ENCODE measurements at places on chromosomes 6 and 20.
A peak's percentile ranks its signal among the peaks of the same experiment; 100 is the strongest.

DNA sequence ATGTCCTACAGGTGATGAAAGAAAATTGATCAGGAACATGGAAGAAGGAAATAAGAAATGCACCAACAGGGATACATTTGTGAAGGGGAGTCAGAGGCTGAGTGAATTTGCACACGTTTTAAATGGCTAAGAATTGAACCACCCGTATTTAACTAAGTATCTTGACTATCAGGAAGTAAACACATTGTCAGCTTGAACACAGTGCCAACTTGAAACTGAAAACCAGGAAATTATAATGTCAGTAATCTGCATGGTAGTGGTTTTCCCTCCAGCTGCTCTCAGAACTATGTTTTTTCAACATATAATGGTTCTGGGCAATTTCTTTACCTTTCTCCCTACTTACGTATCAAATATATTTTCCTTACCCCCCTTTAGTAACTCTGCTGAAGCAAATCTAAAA, 366.5 kb upstream of the POU3F2 start:
- DNase-seq, result no peak

DNA sequence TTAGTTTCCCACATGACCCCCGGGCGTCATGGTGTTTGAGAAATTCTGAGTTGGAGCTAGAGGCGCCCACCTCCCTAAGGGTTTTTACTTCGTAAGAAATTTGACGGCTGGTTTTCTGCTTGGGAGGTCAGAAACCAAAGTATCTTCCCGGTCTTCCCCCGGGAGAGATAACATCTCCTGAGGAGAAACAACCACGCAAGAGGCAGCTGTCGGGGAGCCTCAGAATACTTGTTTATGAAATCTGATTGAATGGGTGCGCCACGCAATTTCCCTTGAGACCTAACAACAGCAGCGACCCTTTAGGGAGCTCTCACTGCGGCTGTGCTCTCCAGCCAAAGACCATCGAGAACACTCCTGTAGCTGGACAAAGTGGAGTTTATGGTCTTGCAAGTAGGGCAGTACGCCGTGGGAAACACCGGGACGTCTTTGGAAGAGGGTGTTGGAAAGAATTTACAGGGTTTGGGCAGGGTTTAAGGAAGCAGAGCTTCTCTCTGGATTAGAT, 608 bp upstream of the EIF2S2 start:
- peak; percentile 35 for DNase-seq

GRCh38 chr20:60648556-60648955, 603.5 kb upstream of the CDH4 start:
- DNase-seq, result no peak

- DNase-seq, result no peak
Observed at GRCh38 chr6:84943905-84944304, 179.5 kb upstream of the TBX18 start.

DNA sequence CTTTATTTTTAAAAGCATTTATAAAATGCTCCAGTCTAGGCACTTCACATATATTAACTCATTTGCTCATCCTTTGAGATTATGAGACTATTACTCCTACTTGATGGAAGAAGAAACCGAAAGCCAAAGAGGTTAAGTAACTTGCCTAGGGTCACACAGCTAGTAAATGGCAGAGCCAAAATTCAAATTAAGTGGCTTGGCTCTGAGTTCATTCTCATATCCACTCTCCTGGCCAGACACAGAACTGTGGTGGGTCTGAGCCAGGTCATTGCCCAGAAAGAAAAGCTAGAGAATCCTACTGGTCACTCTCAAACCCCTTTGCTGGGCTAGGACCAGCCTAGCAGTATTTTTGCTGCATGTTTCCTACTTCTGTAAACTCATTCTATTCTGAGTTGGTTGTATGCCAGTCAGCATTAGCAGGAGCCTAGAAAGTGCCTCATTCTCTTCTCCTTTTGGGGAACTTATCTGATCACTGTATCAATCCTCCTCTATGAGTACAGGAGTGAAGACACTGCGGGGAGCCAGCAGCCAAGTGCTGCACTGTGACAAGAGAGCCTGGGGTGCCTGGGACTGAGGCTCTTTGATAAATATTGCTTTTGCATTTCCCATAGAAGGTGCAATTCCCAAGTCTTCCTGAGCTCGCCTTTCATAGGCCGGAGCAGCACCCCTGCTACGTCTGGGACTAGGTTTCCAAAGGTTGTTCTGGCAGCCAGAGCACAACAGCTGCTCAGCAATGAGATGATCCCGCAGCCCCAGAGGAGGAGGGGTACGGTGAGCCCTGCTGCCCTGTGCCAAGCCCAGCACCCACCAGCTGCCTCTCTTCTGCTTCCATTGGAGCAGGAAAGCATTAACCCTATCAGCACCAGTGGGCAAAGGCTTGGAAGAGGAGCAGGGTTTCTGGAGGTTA, 728.3 kb downstream of the MAFB start:
- DNase-seq, result no peak

- DNase-seq, result no peak
Observed at GRCh38 chr6:164812706-164813105, 496.7 kb downstream of the C6orf118 start.

GRCh38 chr20:58695084-58695722, 2.6 kb downstream of the NPEPL1 start:
- no peak for DNase-seq

DNA sequence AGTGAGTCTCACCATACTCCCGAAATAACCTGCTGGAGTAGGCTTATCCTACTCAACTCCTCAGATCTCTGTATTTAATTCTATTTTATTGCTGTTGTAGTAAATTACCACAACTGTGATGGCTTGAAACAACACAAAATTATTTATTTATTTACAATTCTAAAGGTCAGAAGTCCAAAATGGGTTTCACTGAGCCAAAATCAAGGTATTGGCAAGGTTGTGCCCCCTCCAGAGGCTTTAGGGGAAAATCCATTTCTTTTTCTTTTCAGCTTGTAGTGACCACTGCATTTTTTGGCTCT, 869 bp upstream of the SLC17A2 start:
- DNase-seq, result no peak

Measured in omental fat pad (tissue), 4 donors.